ENCODE measurements at places on chromosomes 1 and 21. TPM values are rescaled to one million over a fixed set of nuclear protein-coding genes. Genes with fewer than 3 reads are reported as not detected.

The SEC22B gene
- total RNA-seq, result 23.3 TPM

The KRTAP12-3 gene
- total RNA-seq, result not detected

The SPRR5 gene
- not detected for total RNA-seq

The CD1C gene
- total RNA-seq, result 1.1 TPM

The B3GALT5 gene
- 0.27 TPM for total RNA-seq

The DISP3 gene
- 0.18 TPM for total RNA-seq

The OR2G6 gene
- not detected for total RNA-seq

- H3K27me3 ChIP-seq, result no peaks in the 10 kb centered on the region
- H3K36me3 ChIP-seq, result peaks cover 76% of the 10 kb centered on the region
- peaks cover 14% of the 10 kb centered on the region for H3K4me1 ChIP-seq
- no peak for DNase-seq
- no peak overlapping the region for H3K27ac ChIP-seq
Observed at GRCh38 chr1:29201595-29202051, 19.9 kb upstream of the SRSF4 start.

- H3K4me3 ChIP-seq, result no peak overlapping the region
- no peak overlapping the region for H3K27ac ChIP-seq
- no peaks in the 10 kb centered on the region for H3K27me3 ChIP-seq
- H3K4me1 ChIP-seq, result no peaks in the 10 kb centered on the region
Observed at GRCh38 chr21:19340303-19340702, 936.7 kb upstream of the TMPRSS15 start.

GRCh38 chr1:248757784-248758195 lies 2.2 kb upstream of the LYPD8 start:
- H3K27me3 ChIP-seq, result no peaks in the 10 kb centered on the region
- no peaks in the 10 kb centered on the region for H3K4me1 ChIP-seq
- H3K4me3 ChIP-seq, result no peak overlapping the region
- H3K27ac ChIP-seq, result no peak overlapping the region
- DNase-seq, result no peak

- DNase-seq, result peak; percentile 70
- no peak overlapping the region for H3K4me3 ChIP-seq
- H3K4me1 ChIP-seq, result peaks cover 20% of the 10 kb centered on the region
- peak overlapping the region; percentile 49 for H3K27ac ChIP-seq
- H3K36me3 ChIP-seq, result no peaks in the 10 kb centered on the region
- no peaks in the 10 kb centered on the region for H3K27me3 ChIP-seq
Observed at GRCh38 chr1:60277269-60277668, 203.7 kb upstream of the C1orf87 start.

DNA sequence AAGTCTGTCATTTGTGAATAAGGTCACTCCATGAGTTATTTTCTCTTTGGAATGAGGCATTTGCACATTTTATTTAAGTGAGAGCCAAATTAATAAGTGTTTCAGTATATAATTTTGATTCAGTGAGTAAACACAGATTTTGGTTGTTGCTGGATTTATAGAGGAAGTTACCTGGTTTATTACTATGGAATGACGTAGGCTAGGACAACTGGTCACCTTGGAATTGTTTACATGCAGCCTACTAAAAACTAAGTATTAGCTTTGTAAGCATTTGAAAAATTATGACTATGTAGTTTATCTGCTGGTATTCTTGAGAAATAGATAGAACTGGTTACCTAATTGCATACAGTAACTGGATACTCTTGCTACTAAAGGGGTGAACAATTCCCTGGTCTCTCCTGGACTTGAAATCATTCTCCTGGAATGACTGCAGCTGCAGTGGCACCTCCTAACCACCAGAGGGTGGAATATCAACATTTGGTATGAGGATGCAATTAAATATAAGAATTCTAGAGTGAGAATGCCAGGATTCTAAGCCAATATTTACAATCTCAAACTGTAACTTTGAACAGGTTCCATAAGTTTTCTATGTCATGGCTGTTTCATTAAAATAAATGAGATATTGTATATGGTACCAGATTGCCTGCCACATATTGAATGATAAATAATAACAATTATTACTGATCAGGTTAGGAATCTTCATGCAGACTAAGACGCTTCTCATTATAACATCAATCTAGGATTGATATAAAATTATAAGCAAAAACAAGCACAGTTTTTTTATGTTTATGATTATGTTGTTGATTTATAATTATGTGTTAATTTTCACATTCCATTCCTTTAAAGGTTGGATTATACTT lies 3.5 kb upstream of the KRTAP27-1 start:
- no peaks in the 10 kb centered on the region for H3K27me3 ChIP-seq
- H3K36me3 ChIP-seq, result no peaks in the 10 kb centered on the region
- H3K27ac ChIP-seq, result no peak overlapping the region
- no peaks in the 10 kb centered on the region for H3K4me1 ChIP-seq
- peak; percentile 14 for DNase-seq
- no peak overlapping the region for H3K4me3 ChIP-seq

GRCh38 chr1:52913537-52913936 lies 8.0 kb downstream of the ECHDC2 start:
- H3K4me3 ChIP-seq, result no peak overlapping the region
- H3K36me3 ChIP-seq, result peaks cover 5% of the 10 kb centered on the region
- H3K4me1 ChIP-seq, result no peaks in the 10 kb centered on the region
- DNase-seq, result no peak

DNA sequence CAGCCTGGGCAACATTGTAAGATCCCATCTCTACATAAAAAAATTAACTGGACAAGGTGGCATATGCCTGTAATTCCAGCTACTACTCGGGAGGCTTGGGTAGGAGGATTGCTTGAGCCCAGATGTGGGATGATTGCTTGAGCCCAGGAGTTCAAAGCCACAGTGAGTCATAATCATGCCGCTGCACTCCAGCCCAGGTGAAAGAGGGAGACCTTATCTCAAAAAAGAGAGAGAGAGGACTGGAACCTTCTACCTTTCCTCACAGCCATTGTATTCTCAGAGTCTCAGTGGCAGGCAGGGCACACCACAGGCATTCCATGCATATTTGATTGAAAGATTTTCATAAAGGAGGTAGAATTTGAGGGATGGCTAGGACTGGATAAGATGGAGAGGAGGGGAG lies 78.4 kb downstream of the KIF14 start:
- no peak overlapping the region for H3K27ac ChIP-seq
- no peaks in the 10 kb centered on the region for H3K4me1 ChIP-seq
- H3K4me3 ChIP-seq, result no peak overlapping the region
- H3K27me3 ChIP-seq, result no peaks in the 10 kb centered on the region
- DNase-seq, result no peak

DNA sequence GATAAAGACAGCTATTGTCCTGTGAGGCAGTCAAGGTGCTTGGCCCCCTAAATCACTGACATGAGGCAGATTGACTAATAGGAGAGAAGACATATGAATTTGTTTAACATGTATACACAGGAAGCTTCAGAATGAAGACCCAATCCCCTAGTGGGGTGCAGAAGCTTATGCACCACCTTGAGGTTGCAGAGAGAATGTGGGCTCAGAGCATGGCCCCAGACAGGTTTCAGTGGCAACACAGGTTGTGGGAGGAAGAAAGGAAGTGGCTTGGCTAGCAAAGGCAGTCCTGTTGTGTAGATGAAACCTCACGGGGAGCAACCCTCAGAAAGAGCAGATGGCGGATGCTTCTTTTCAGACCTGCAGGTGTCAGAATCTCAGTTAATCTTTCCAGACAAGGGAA lies 37.0 kb upstream of the PARP1 start:
- no peaks in the 10 kb centered on the region for H3K36me3 ChIP-seq
- H3K27me3 ChIP-seq, result peaks cover 3% of the 10 kb centered on the region
- H3K4me1 ChIP-seq, result no peaks in the 10 kb centered on the region
- DNase-seq, result no peak

- no peaks in the 10 kb centered on the region for H3K4me1 ChIP-seq
- DNase-seq, result no peak
- H3K27me3 ChIP-seq, result no peaks in the 10 kb centered on the region
- H3K4me3 ChIP-seq, result no peak overlapping the region
Observed at GRCh38 chr1:77394166-77394565, 112.3 kb downstream of the AK5 start.

DNA sequence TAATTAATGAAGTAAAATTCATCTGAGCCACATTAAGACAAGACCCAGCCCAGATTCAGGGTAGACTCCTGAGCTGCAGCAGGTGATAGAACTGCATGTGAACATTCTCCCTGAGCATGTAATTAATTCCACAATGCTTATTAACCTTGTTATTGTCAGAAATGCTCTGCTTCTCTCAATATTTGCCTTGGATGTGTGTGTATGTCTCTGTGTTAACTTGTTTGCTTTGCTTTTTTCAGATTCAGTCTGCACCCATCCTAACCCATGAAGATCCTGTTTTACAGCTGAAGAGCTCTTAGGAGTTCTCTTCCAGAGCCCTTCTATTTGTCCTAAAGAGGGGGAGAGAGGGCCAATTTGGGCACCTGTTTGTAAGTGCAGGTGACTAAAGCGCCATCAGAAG lies 143.2 kb upstream of the BMP8A start:
- no peaks in the 10 kb centered on the region for H3K27me3 ChIP-seq
- H3K36me3 ChIP-seq, result peaks cover 56% of the 10 kb centered on the region
- no peak for DNase-seq
- peaks cover 2% of the 10 kb centered on the region for H3K4me1 ChIP-seq
- H3K27ac ChIP-seq, result no peak overlapping the region

GRCh38 chr1:232183802-232184201 lies 446.1 kb downstream of the SIPA1L2 start:
- DNase-seq, result no peak
- no peak overlapping the region for H3K4me3 ChIP-seq
- H3K27ac ChIP-seq, result no peak overlapping the region
- no peaks in the 10 kb centered on the region for H3K36me3 ChIP-seq

DNA sequence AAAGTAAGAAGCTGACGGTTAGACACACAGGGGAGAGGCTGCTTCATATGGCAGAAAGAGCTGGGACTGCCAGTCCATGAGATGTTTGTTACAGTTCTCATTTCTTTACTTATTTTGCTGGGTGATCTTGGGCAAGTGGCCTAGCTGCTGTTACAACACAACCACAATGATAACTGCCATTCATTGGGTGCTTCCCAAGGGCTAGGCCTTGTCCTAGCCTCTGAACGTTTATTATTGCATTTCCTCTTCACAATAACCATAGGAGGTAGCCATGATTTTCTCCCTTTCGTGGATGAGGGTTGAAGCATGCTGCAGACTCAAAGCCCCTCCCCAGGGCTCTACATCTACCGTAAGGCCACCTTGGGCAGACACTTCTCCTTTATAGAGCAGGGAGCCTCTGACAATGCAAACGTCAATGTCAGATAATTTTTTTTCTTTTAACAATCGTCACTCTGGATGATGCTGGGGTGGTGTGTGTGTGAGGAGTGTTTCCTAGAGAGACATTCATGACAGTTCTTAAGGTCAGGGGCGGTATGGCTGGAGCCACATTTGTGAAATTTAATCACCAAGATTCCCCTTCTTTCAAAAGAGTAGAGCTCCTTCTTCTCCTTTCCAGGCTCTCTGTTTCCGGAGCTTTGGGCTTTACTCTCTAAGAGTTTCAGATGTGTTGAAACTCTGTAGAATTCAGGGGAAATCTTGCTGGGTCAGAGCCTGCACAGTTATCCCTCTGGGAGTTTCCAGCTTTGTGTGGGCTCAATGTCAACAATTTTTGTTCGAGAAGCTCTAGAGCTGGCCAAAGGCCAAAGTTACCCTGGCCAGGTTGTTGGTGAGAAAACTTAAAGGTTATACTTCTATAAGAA lies 138.5 kb upstream of the SGIP1 start:
- no peak overlapping the region for H3K4me3 ChIP-seq
- no peaks in the 10 kb centered on the region for H3K36me3 ChIP-seq
- no peaks in the 10 kb centered on the region for H3K27me3 ChIP-seq
- H3K4me1 ChIP-seq, result peaks cover 17% of the 10 kb centered on the region

DNA sequence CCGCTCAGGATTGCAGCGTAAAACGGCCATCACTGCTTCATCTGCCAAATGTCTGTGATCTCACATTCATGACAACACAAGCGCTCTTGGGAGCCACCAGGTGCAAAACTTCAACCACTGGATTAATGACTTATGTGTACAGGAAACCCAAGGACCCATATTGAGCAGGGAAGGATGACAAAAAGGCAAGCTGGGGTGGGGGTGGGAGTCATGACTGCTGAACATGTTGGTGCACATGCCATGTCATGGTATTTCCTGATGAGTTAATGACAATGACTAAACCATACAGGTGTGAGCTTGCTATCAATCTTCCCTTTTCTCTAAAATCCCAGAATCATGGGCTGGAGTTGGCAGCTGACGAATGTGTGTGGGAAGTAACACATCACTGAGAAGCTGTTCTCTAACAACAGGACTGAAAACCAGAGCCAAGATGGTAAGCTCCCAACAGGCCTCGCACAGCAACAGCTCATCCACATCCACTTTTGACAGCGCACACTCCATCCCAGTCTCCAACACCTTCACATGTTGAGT lies 3.1 kb upstream of the SH2D5 start:
- peaks cover 22% of the 10 kb centered on the region for H3K27me3 ChIP-seq
- peaks cover 18% of the 10 kb centered on the region for H3K36me3 ChIP-seq
- H3K27ac ChIP-seq, result no peak overlapping the region
- peaks cover 18% of the 10 kb centered on the region for H3K4me1 ChIP-seq
- DNase-seq, result no peak
- H3K4me3 ChIP-seq, result no peak overlapping the region

- H3K27ac ChIP-seq, result no peak overlapping the region
- no peak for DNase-seq
- H3K4me1 ChIP-seq, result peaks cover 28% of the 10 kb centered on the region
- no peaks in the 10 kb centered on the region for H3K27me3 ChIP-seq
Observed at GRCh38 chr1:230187290-230187689, 120.3 kb downstream of the GALNT2 start.

GRCh38 chr1:11391886-11392285 lies 87.1 kb upstream of the DISP3 start:
- DNase-seq, result no peak
- H3K27ac ChIP-seq, result no peak overlapping the region
- H3K4me1 ChIP-seq, result no peaks in the 10 kb centered on the region
- H3K27me3 ChIP-seq, result peaks cover 24% of the 10 kb centered on the region
- no peaks in the 10 kb centered on the region for H3K36me3 ChIP-seq

GRCh38 chr1:176206006-176206960 lies 803 bp downstream of the COP1 start:
- H3K27ac ChIP-seq, result peak overlapping the region; percentile 98
- peak; percentile 54 for DNase-seq
- peak overlapping the region; percentile 97 for H3K4me3 ChIP-seq

- H3K4me1 ChIP-seq, result no peaks in the 10 kb centered on the region
- no peaks in the 10 kb centered on the region for H3K27me3 ChIP-seq
- peak; percentile 56 for DNase-seq
- H3K36me3 ChIP-seq, result peaks cover under 1% of the 10 kb centered on the region
- no peak overlapping the region for H3K4me3 ChIP-seq
Observed at GRCh38 chr1:164813776-164814175, 254.8 kb downstream of the PBX1 start.

Data from muscle of leg (tissue), 16 donors.